ENCODE measurements at places on chromosomes 11 and 22. TPM values are rescaled to one million over a fixed set of nuclear protein-coding genes. Genes with fewer than 3 reads are reported as not detected.

CHRDL2 gene
- total RNA-seq = not detected

POU2AF2 gene
- not detected for total RNA-seq

DNA sequence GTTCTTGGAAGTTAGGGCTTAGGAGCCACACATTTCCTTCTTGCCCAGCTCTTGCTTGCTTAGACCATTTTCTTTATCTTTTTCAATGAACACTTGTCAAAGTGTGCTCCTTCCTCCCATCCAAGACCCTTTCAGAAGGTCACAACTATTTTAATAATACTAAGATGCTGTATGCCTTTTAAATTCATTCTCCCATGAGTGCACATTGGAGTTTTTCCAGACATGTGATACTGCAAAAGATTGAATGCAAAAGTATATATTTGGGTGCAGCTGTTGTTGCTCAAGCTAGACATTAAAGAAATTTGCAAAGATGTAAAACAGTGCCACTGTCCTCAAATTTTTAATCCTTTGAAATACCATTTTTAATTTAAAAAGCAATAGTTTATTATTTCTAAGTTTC is 69.3 kb upstream of the TNRC6B start:
- no peaks in the 10 kb centered on the region for H3K27me3 ChIP-seq
- H3K4me3 ChIP-seq = peak overlapping the region; percentile 65
- DNase-seq = no peak
- no peaks in the 10 kb centered on the region for H3K36me3 ChIP-seq
- H3K27ac ChIP-seq = peak overlapping the region; percentile 78

- DNase-seq = peak; percentile 59
- no peaks in the 10 kb centered on the region for H3K36me3 ChIP-seq
- H3K27me3 ChIP-seq = no peaks in the 10 kb centered on the region
Measured at GRCh38 chr22:17945888-17946648, 78.3 kb downstream of the MICAL3 start.

- H3K36me3 ChIP-seq = no peaks in the 10 kb centered on the region
- no peaks in the 10 kb centered on the region for H3K27me3 ChIP-seq
- DNase-seq = no peak
- no peaks in the 10 kb centered on the region for H3K4me1 ChIP-seq
- no peak overlapping the region for H3K27ac ChIP-seq
- H3K4me3 ChIP-seq = no peak overlapping the region
Measured at GRCh38 chr11:78147807-78148206, 8.4 kb upstream of the ALG8 start.

MS4A3 gene
- total RNA-seq = not detected

DNA sequence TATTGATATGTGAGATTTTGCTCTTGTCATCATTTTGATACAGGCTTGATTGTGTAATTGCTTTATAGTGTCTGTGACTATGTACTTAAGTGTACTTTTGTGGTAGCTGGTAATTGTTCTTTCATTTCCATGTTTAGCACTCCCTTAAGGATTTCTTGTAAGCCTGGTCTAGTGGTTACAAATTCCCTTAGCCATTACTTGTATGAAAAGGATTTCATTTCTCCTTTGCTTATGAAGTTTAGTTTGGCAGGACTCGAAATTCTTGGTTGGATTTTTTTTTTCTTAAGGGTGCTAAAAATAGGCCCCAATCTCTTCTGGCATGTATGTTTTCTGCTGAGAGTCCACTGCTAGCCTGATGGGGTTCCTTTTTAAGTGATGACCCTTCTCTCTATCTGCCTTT is 346.8 kb downstream of the JRKL start:
- H3K4me3 ChIP-seq = no peak overlapping the region
- H3K27me3 ChIP-seq = no peaks in the 10 kb centered on the region
- no peaks in the 10 kb centered on the region for H3K36me3 ChIP-seq
- peak; percentile 10 for DNase-seq
- H3K4me1 ChIP-seq = peaks cover 24% of the 10 kb centered on the region
- no peak overlapping the region for H3K27ac ChIP-seq

GRCh38 chr11:122998727-122999366 is 17.2 kb upstream of the BSX start:
- H3K27me3 ChIP-seq = peaks cover 27% of the 10 kb centered on the region
- no peaks in the 10 kb centered on the region for H3K36me3 ChIP-seq
- H3K27ac ChIP-seq = no peak overlapping the region
- DNase-seq = no peak

GRCh38 chr11:77035580-77035979 is 1.4 kb downstream of the B3GNT6 start:
- DNase-seq = no peak
- peaks cover 45% of the 10 kb centered on the region for H3K27me3 ChIP-seq
- no peaks in the 10 kb centered on the region for H3K36me3 ChIP-seq
- H3K4me3 ChIP-seq = no peak overlapping the region
- no peaks in the 10 kb centered on the region for H3K4me1 ChIP-seq

Data from osteoblast (primary cell).